ENCODE measurements at places on chromosomes 7 and 10.

DNA sequence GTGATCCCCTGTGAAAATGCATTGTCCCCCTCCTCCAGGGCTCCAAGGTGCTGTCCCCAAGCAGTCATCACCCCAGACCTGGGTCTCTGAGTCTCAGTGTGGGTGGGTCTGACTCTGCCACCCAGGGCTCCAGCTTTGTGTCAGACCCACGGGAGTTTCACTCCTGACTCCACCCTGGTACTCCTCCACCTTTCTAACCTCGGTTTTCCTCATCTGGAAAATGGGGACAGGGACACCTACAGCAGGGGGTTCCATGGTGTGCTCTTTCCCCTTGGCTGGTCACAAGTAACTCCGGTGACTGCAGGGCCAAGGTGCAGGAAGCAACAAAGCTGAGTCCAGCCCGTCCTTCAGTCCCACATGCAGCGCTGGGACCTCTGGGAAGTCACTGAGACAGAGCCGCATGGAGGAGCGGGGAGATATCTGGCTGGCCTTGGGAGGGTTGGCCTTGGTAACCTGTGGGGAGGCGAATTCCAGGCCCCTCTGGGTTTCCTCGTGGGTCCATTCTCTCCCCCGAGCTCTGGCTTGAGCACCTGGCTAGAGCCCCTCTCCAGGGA, 41.8 kb upstream of the RABGEF1 start:
- DNase-seq, result no peak

- DNase-seq, result no peak
Measured at GRCh38 chr10:42962110-42962901, 114.6 kb upstream of the RET start.

DNA sequence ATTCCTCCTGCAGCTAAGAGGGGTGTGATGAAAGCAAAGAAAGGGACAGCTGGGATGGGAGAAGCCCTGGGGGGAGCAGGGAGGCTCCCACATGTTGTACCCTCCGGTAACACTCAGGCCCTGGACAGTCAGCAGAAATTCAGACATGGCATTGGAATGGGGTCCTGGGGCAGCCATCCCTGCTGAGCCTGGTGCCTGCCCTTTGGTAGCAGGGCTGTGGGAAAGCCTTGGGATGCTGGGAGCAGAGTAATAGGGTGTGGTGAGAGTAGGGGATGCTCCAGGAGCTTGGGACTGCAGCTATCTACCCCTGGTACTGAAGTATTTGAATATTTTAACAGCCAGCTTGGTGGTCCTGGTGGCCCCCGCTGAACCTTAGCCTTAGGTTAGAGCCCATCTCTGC, 56.8 kb downstream of the FAM241B start:
- DNase-seq, result no peak

DNA sequence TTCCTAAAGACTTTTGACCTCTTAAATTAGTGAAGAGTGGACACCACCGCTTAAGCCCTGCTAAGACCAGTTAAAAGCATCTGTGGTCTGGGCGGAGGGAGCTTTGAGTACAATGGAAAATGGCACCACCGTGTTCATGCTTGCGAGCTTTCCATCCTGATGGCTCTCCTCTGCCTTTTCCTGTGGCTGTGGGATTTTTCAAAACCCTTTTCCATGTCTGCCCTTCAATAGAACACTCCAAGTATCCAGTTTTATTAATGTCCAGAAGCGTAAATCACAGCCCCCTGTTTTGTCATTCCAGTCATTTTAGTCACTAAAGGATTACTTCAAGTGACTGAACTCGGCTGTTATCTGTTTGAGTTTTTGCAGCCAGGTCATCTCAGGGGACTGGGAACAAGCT, 181.8 kb downstream of the MGMT start:
- DNase-seq, result no peak

GRCh38 chr7:35975851-35976454, 175.1 kb downstream of the SEPTIN7 start:
- DNase-seq, result peak; percentile 85

GRCh38 chr7:112886208-112886607, 96.0 kb upstream of the TMEM168 start:
- no peak for DNase-seq

DNA sequence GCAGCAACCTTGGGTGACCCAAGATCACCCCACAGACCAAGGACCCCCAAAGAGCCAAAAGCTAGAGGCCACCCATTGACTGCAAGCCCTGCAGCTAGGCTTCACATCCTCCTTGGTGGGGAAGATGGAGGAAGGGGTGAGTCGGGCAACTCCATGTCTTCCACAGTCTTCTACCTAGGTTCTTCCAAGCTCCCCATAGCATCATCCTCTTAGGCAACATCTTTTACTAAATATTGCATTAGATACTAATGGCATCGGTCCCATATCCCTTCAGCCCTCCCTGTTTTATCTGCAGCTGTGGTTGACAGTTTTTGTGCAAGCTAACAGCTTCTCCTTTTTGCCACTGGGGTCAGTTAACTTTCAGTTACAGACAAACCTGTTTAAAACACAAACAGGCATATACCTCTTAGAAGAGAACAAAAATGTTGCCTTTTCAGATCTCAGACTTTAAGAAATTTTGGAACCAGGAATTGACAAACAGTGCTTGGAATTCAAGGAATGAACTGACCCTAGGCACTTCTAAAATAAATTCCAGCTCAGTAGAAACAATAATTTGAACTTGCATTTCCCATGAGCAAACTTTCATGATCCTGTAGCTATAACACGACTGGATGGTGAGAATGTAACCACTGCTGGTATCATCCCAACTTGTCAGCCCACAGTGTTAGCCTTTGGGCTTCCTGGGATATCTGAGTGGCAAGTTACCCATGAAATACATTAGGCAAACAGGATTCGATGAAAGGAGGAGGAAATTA, 33.9 kb upstream of the MSMB start:
- DNase-seq, result peak; percentile 64

- no peak for DNase-seq
Measured at GRCh38 chr10:96153070-96153469, 23.0 kb downstream of the ZNF518A start.

Measured in hematopoietic multipotent progenitor cell treated with erythropoietin and hydrocortisone succinate and interleukin-3 and kit ligand, for 8 days (in vitro differentiated cells).